ENCODE measurements at places on chromosomes 16 and 17.

GRCh38 chr16:67654403-67654911, 5.6 kb downstream of the ACD start:
- no peak for DNase-seq

- DNase-seq, result no peak
Measured at GRCh38 chr17:15999974-16000827, 577 bp downstream of the TTC19 start.

- DNase-seq, result no peak
Measured at GRCh38 chr17:79769570-79770506, 8.1 kb upstream of the CBX2 start.

DNA sequence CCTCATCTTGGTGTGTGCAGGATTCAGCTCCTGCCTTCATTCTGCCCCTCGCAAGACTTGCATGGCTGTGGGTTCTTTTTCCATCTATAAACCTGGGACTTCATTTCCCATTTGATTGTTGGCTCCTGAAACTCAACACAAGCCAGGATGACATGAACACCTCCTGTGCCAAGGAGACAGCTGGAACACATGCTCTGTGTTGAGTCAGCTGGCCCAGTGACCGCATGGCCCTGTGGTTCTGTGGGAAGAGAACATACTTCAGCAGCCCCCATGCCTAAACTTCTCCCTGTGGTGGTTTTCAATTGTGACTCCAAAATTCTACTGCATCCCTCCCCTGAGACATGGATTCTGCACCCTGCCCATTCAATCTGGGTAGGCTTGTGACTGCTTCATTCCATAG, 57.9 kb upstream of the FOXF1 start:
- no peak for DNase-seq

GRCh38 chr16:23182206-23182678, 303 bp upstream of the SCNN1G start:
- DNase-seq, result peak; percentile 43

DNA sequence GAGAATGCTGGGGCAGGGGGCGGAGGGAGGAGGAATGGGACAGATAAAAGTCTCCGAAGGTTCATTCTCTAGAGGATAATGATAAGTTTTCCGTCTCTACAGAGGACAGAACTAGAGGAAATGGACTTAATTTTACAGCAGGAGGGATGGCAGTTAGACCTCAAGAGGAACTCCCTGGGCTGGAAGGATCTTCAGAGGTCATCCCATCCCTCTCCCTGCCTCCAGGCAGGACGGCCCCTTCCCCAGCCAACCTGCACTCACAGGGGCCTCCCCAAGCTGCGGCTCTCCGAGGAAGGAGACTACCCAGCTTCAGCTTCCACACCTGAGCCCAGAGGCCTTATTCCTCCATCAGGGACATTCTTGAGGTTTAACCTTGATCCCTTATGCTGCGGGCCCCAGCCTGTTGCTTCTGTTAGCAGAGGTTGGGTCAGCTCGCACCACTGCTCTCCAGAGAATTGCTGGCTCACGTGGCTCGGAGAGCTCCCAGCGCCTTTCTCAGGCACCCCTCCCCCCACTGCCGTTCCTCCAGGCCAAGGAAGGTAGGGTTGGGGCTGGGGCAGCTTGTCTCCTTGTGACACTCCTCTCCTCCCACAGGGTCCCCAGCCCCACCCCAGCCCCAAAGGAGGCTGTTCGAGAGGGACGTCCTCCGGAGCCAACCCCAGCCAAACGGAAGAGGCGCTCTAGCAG, 8.5 kb downstream of the ELOB start:
- DNase-seq, result no peak

GRCh38 chr16:4696172-4696904, 3.0 kb downstream of the NUDT16L1 start:
- DNase-seq, result no peak

- no peak for DNase-seq
Measured at GRCh38 chr17:2028737-2029136, 1.2 kb upstream of the DPH1 start.

GRCh38 chr16:79437764-79438751, 162.5 kb downstream of the MAF start:
- DNase-seq, result peak; percentile 75

DNA sequence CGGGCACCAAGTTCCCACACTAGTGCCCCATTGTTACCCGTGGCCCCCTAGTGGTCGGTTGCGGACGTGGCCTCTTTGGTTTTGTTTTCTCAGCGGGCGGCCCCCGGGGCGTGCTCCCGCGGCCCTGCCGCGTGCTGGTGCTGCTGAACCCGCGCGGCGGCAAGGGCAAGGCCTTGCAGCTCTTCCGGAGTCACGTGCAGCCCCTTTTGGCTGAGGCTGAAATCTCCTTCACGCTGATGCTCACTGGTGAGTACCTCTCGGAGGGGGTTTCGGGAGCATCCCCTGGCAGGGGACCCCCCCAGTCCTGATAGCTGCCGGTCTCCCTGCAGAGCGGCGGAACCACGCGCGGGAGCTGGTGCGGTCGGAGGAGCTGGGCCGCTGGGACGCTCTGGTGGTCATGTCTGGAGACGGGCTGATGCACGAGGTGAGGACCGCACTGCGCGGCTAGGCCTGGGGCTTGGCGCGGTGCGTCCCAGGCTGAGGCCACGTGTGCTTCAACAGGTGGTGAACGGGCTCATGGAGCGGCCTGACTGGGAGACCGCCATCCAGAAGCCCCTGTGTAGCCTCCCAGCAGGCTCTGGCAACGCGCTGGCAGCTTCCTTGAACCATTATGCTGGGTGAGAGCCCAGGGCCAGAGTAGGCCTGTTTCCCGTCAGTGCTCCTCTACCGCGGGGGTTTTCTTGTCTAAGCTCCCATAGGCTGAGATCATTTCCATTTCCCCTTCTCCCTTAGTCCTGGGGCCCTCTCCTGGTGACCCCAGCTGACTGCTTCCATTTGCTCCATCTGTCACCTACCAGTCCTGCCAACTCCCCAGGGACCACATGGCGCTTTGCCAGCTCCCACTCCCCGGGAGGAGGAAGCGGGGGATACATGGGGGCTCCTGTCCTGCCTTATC, 1.7 kb downstream of the SPHK1 start:
- DNase-seq, result peak; percentile 43

DNA sequence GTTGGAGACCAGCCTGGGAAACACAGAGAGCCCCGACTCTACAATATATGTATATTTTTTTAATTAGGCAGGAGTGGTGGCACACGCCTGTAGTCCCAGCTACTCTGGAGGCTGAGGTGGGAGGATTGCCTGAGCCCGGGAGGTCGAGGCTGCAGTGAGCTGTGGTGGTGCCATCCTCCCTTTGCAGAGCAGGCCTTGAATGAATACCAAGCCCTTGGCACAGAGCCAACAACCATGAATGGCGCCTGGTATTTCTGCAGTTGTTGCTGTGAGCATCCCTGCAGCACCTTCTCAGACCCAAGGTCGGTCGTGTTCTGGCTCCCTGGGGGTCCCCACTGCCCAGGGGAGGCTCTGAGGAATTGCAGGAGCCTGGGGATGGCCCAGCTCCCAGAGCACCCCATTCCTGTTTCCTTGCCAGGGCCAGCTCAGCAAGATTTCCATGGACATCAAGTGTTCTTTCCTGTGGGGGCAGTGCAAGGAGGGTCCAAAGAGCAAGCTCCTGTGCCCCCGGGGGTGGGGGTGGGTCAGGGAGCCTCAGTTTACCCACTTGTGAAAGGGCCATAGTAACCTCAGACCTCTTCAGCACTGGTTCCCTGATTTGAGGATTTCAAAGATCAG, 25.6 kb upstream of the RMI2 start:
- no peak for DNase-seq

GRCh38 chr16:73161977-73162376, 114.0 kb upstream of the ZFHX3 start:
- no peak for DNase-seq

- DNase-seq, result no peak
Measured at GRCh38 chr17:56314026-56314425, 160.8 kb downstream of the ANKFN1 start.

DNA sequence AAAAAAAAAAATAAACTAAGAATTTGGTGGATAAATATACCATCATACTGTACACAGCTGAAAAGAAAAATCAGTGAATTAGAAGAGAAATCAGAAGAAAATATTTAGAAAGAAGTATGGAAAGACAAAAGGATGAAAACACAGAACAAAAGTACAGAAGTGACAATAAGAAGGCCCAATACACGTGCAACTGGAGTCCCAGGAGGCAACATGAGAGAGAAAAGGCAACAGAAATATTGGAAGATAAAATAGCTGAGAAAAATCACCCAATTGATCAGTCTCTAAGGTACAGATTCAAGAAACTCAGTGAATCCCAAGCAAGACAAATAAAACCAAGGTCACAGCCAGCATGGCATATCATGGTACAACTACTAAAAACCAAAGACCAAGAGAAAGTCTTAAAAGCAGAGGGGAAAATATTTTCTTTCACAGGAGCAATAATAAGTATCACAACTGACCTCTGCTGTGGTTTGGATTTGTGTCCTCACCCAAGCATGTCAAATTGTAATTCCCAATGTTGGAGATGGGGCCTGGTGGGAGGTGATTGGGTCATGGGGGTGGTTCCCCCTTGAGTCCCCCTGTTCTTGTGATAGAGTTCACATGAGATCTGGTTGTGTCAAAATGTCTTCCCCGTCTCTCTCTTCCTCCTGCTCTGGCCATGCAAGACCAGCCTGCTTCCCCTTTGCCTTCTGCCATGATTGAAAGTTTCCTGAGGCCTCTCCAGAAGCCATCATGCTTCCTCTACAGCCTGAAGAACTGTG, 20.2 kb upstream of the ENGASE start:
- no peak for DNase-seq
